Activated naive CD8-positive, alpha-beta T cell treated with anti-CD3 and anti-CD28 coated beads, Interleukin-2, amount 10 ng/mL, durations not matched to agents 7 days and 5 days (primary cell): ENCODE measurements at places on chromosomes 2 and 18. TPM values are rescaled to one million over a fixed set of nuclear protein-coding genes. Genes with fewer than 3 reads are reported as not detected.

KIF5C gene
- 13.3 TPM for total RNA-seq

ABCB11 gene
- total RNA-seq = 0.28 TPM

DNA sequence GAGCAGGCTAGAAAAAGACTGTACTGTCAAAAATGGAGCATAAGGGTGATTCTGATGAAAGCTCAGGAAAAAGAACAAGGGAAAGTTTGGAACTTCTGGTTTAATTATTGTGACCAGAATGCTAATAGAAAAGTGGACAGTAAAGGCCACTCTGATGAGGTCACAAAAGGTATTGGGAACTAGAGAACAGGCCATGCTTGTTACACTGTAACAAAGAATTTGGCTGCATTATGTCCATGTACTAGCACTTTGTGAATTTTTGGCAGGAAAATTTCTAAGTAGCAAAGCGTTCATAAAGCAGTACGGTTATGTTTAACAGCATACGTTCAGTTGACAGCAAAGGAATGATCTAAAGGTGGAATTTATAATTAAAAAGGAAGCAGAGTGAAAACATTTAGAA, 418.6 kb downstream of the TRIB2 start:
- H3K4me3 ChIP-seq = no peak overlapping the region
- H3K36me3 ChIP-seq = no peaks in the 10 kb centered on the region
- DNase-seq = no peak

DNA sequence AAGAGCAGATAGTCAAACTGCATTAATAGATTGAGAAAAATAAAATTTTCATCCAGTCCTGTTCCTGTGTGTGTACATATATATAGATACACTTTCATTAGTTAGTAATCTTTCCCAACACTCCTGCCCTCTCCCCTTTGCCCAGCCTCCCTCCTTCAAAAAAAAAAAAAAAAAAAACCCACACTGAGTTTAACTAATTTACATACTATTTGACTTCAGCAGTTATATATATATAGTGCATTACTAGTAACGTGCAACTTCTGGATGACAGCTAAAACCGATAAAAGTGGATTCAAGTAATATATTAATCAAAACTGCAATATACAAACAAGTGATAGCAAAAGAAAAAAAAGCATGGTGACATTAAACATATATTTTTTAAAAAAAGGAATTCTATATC, 1.4 kb downstream of the FIGN start:
- H3K36me3 ChIP-seq = peaks cover 3% of the 10 kb centered on the region
- H3K4me1 ChIP-seq = peaks cover 3% of the 10 kb centered on the region
- H3K27ac ChIP-seq = no peak overlapping the region
- peaks cover 32% of the 10 kb centered on the region for H3K27me3 ChIP-seq

GRCh38 chr2:168181825-168182224, 65.6 kb downstream of the STK39 start:
- DNase-seq = no peak
- H3K36me3 ChIP-seq = peaks cover 26% of the 10 kb centered on the region
- H3K27ac ChIP-seq = no peak overlapping the region
- no peak overlapping the region for H3K4me3 ChIP-seq
- no peaks in the 10 kb centered on the region for H3K27me3 ChIP-seq
- H3K4me1 ChIP-seq = peaks cover 37% of the 10 kb centered on the region

- H3K4me1 ChIP-seq = no peaks in the 10 kb centered on the region
- H3K36me3 ChIP-seq = peaks cover 1% of the 10 kb centered on the region
- no peak overlapping the region for H3K4me3 ChIP-seq
- DNase-seq = no peak
- no peak overlapping the region for H3K27ac ChIP-seq
- H3K27me3 ChIP-seq = peaks cover 3% of the 10 kb centered on the region
Measured at GRCh38 chr18:9804517-9805104, 81.2 kb upstream of the TXNDC2 start.

DNA sequence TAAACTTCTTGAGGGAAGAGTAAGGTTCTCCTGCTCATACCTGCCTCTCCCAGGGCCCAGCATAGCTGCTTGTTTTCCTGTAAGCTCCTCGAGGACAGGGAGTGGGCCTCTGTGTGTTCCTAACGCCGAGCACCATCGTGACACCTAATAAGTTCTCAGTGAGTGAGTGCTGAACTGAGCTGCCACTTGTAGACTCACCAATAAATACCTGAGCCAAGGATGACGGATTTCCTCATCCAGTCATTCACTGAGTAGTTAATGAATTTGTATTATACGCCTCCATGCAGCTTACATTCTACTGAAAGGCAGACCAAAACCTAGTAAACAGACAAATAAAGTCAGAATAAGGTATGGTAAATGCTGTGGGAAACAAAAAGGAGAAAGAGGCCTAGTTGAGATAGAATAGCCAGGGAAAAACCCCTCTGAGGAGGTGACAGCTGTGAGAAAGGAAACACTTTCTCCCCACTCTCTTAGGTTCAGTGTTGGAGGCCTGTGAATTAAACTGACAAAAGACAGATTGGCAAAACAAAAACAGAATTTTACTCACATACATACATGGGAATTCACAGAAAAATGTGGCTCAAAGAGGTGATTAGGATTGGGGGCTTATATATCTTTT, 138.6 kb downstream of the B3GNT2 start:
- H3K4me1 ChIP-seq = peaks cover 8% of the 10 kb centered on the region
- no peaks in the 10 kb centered on the region for H3K27me3 ChIP-seq
- no peak overlapping the region for H3K4me3 ChIP-seq
- H3K27ac ChIP-seq = no peak overlapping the region
- DNase-seq = no peak
